C1 segment of cervical spinal cord (tissue), 14 donors: ENCODE measurements at places on chromosomes 7 and 10.
A peak's percentile ranks its signal among the peaks of the same experiment; 100 is the strongest.

DNA sequence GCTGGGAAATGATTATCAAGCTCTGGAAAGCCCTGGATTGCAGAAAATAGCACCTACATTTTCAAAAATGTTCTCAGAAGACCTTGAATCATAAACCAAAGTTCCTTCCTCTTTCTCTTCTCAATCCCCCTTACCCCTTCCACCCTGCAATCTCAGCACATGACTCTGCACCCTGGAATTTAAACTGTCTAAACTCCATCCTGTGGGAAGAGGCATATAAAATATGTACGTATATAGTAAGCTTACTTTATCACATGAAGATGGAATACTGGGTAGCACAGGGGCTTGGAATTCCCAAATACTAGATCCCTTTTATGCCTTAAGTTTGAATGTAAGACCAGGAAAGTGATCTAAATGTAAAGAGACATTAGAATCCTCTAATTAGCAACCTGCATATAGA, 7.7 kb downstream of the AGMO start:
- DNase-seq, result no peak

GRCh38 chr7:36303202-36304098, 86.2 kb upstream of the ANLN start:
- peak; percentile 80 for DNase-seq

GRCh38 chr10:101464599-101464998, 110.6 kb downstream of the BTRC start:
- no peak for DNase-seq

DNA sequence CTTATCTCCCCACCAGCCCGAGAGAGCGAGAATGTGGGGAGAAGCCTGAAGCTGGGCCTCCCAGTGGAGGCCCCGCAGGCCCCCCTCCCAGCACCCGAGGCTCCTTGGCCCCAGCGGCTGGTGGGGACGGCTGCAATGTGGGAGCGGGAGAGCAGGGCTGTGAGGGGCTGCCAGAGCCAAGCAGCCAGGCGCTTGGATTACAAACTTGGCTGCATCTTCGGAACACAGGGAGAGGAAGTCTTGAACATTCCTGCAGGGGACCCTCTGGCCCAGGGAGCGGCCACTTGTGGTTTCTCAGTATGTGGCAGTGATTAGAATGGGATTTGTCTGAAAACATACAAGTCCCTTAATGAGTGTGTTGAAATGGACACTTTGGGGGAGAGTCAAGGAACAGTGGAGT, 23.2 kb downstream of the ELN start:
- DNase-seq, result no peak

GRCh38 chr10:20415684-20416083, 481.4 kb downstream of the NEBL start:
- DNase-seq, result no peak

DNA sequence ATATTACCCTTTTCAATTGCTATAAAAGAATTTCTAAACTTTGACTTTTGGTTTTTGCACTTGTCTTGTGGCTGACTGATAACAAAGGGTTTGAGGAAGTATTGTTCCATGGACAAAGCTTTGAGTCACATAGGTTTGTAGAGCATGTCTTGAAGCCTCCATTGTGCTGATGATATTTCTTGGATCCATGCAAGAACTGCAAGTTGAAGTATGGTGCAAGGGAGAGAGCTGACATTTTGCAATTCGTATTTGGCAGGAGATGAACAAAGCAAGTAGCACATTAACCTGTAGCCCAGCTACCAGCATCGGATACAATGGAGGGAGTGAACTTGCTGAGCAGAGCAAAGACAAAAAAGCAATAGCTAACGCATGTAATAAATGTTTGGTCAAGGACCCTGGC, 23.4 kb downstream of the MGAM2 start:
- DNase-seq, result no peak

DNA sequence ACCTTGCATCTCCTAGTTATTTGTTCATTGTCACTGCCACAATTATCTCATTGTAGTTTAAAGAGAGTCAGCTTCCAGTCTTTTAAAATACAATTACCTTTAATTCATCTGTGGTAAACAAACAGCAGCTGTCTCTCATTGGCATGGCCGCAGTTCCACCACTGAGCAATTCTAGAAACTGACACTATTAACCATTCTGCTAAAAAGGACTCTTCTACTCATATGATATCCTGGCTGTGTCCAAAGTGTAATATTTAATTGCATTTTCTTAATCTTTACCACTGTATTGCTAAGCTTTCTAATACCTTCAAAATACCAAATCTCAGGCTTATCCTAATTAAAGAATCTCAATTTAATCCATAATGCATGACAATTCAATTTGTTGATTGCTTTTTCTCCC, 639.0 kb downstream of the AUTS2 start:
- DNase-seq, result no peak

- DNase-seq, result no peak
These were observed 19.4 kb upstream of the LRRN3 start for GRCh38 chr7:111071556-111071955.

- DNase-seq, result peak; percentile 39
These were observed 103.8 kb downstream of the ATE1 start for GRCh38 chr10:121823993-121824463.

- DNase-seq, result no peak
These were observed 171.4 kb upstream of the HABP2 start for GRCh38 chr10:113381416-113381815.
